Iris pigment epithelial cell (primary cell): ENCODE measurements at places on chromosomes 7 and 10.
A peak's percentile ranks its signal among the peaks of the same experiment; 100 is the strongest.

DNA sequence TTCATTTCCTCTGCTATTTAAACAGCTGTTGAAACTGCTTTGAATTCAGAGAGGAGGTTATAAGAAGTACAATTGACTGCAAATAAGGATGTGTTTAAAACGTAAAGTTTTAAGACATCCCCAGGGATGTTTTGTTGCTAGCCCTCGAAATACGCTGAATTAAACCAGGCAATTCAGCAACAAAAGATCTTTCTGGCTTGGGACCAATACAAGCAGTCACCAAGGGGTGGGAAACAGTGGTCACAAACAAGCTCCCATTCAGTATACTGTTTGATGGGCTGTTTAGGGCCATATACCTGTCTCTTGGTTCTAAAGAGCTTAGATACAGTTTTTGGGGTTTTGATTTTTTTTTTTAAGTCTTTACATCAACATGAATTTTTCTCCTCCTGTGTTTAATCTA lies 446.3 kb upstream of the POT1 start:
- no peak for DNase-seq

DNA sequence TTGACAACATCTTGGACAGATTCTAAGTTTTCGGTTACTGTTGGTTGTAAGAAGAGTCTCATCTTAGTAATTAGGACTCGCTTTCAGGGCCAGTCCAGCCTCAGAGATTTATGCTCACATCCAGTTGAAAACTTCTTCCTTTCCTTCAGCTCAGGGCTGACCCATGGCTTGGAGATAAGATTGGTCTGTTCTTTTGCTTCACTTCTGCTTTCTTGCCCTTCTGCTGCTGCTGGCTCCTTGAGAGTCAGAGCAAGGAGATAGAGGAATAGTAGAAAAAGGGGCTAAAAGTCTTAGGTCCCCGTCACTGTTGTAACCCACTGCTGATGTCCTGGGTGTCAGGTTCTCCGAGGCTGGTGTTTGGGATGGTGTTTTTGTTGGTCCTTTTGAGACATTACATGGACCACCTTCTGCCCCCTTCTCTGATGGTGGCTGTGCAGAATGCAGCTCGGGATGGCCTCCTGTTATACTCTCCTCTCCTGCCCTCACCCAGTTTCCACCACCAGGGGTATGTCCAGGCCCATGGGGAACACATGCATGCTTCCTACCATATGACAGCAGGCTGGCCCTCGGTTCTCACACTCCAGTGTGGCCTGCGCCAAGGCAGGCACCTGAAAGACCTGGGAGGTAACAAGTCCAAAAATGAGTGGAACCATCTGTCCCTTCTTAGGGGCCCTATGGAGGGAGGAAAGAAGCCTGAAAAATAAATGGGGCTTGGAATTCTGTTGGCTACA lies 67.8 kb upstream of the PCBD1 start:
- DNase-seq, result no peak

GRCh38 chr10:47403446-47404318 lies 19.6 kb upstream of the ZNF488 start:
- DNase-seq, result no peak

GRCh38 chr7:47763063-47763974 lies 181.4 kb upstream of the TNS3 start:
- DNase-seq, result peak; percentile 92

GRCh38 chr7:34928052-34928451 lies 109.2 kb downstream of the DPY19L1 start:
- peak; percentile 30 for DNase-seq

- peak; percentile 92 for DNase-seq
Measured at GRCh38 chr7:116227678-116228239, 17.4 kb downstream of the TES start.

GRCh38 chr7:101829374-101829773 lies 11.9 kb downstream of the CUX1 start:
- DNase-seq, result no peak

- DNase-seq, result no peak
Measured at GRCh38 chr10:109851616-109852474, 71.5 kb downstream of the XPNPEP1 start.

- no peak for DNase-seq
Measured at GRCh38 chr7:130047831-130048230, 3.3 kb downstream of the ZC3HC1 start.

- DNase-seq, result no peak
Measured at GRCh38 chr10:33095867-33096815, 138.1 kb upstream of the ITGB1 start.

- DNase-seq, result no peak
Measured at GRCh38 chr10:15747632-15748031, 27.9 kb upstream of the ITGA8 start.

DNA sequence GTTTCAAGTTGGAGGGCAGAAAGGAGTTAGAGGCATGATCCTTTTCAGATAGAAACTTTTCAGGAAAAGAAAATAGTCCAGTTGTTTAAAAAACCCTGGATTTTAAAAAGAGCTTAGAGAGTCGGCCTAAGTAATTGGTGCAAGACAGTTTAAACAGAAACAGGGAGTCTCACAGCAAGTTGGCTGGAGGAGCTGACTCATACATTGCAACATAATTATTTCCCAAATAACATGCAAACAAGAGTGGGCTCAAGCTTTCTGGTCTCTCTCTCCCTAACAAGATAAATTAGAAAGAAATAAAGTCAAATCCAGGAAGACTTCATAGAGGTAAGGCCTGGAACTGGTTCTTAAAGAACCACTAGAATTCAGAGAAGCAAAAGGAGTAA lies 100.3 kb upstream of the AGBL3 start:
- peak; percentile 94 for DNase-seq
